ENCODE measurements at places on chromosomes 12 and 14. TPM values are rescaled to one million over a fixed set of nuclear protein-coding genes. Genes with fewer than 3 reads are reported as not detected.
A peak's percentile ranks its signal among the peaks of the same experiment; 100 is the strongest.

DNA sequence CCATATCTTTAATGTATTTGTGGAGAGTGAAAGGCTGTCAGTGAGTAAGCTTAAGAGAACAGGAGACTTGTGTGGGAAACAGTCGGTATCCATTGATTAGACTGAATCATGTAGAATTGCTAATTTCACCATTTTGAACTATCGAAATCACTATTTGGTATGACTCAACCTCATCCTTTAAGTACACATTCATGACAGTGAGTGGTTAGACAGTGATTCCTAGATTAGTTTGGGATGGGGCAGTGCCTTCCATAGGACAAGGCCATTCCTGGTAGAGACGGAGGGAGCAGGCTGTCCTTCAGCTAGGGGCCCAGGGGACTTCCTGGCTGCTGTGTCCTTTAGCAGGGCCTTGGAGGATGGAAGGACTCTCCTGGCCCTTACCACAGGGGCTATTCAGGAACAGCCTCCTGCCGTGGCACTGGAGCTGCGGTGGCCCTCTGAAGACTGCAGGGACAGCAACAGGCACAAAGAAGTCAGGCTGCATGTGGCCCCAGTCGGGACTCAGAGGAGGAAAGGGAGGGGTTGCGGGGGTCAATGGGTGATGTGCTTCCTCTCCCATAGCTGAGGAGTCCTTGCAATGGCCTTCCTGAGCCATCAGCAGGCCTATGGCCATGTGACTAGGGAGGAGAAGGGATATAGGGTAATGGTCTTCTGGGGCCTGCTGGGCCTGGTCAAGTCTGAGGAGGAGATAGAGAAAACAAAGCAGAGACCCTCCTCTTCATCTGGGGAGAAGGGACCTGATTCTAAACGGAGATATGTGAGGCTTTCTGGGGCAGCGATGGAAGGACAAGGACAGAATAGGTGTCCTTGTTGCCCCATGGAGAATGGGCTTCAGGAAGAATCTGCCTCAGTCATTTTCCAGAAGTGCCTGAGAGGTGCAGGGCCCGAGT is 11.2 kb downstream of the SERPINA1 start:
- no peak for DNase-seq

GRCh38 chr14:43789458-43789857 is 717.6 kb downstream of the FSCB start:
- no peak for DNase-seq

DNA sequence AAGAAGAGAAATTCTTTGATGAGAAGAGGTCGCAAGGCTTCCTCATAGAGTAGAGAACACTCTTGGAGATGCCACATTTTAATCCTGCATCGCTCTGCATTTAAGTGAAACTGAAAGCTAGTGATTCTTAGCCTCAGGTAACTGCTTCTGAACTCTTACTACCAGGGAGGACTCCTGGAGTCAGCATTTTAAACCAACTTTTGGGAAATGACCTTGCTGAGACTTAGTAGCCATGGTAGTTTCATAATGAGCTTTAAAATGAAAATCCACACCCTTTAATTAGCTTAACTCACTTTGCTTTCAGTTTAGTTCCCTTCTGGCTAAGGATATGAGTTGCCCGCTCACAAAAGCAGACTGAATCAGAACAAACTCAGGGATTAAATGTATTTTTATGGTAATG is 80.3 kb downstream of the SYNE2 start:
- no peak for DNase-seq

- DNase-seq = no peak
These were observed 223.4 kb upstream of the AMIGO2 start for GRCh38 chr12:47303207-47303606.

TAS2R14 gene
- 2.9 TPM for total RNA-seq

GRCh38 chr12:6058481-6059161 is 65.8 kb downstream of the VWF start:
- no peak for DNase-seq

RERG gene
- total RNA-seq = not detected

GRCh38 chr12:29589286-29589820 is 91.9 kb upstream of the OVCH1 start:
- no peak for DNase-seq

DNA sequence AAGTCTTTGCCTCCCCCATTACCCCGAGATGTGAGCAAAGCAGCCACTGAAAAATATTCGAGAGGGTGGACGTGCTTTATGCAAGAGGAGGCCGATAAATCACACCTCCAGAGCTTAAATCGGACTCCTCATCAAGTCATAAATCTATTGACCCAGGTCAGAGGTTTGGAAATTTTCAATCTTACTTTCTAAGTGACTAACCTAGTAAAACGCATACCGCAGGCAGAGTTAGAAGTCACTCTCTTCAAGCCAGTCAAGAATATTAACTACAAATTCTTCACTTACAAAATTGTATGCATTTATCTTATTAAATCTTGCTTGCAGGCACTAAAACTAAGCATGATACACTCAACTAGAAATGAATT is 34.9 kb downstream of the GPHB5 start:
- DNase-seq = no peak

GRCh38 chr14:38254571-38255407 is 1.1 kb downstream of the CLEC14A start:
- DNase-seq = no peak

DNA sequence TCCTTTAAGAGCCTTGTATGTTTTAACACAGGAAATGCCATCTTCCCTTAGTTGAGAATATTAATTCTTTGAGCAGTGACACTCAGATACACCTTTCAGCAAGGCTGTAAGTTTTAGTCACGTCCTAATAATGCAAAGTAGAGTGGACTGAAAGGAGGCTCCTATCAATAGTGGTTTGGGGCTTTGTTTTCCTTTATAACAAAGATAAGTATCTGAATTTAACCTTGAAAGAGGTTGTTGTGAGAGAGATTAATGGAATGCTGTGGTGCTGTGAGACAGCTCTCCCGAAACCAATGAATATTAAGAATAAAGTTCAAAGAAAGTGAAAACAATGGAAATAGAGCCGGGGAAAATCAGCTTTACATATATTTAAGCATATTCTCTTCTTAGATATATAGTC is 259.6 kb downstream of the ERC1 start:
- no peak for DNase-seq

GRCh38 chr12:130132831-130133511 is 29.3 kb upstream of the FZD10 start:
- DNase-seq = no peak

SLC38A6 gene
- 16.8 TPM for total RNA-seq

- DNase-seq = no peak
These were observed 62.7 kb downstream of the ERC1 start for GRCh38 chr12:1053690-1054089.

DNA sequence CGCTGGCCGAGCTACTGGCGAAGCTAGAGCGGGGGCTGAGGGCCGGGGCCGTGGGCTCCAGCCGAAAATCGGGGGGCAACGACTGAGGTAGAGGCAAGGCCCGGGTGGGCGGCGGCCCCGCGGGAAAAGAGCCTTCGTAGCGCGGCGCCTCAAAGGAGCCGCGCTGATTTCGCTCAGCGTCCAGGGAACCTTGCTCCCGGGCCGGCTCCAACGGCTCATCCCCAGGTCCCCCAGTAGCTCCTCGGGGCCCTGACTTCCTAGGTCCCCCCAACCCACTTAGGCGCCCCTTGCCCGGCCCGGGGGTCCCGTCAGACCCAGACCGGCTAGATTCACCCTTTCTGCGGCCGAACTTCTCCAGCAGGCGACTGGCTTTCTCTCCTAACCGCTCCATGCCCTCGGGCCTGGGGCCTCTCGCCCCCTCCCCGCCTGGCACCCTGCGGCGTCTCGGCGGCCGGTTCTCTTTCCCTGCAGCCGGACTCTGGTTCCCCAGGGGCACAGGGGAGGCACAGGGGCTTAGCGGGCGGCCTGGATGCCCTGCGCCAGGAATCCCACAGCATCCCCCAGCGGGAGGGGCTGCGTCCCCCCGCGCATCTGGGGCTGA is 375 bp downstream of the AJUBA start:
- DNase-seq = no peak

- peak; percentile 70 for DNase-seq
These were observed 201.9 kb downstream of the DAD1 start for GRCh38 chr14:22386924-22387775.

- no peak for DNase-seq
These were observed 101.6 kb downstream of the EPS8 start for GRCh38 chr12:15687583-15687982.

CLEC4D gene
- not detected for total RNA-seq

DNA sequence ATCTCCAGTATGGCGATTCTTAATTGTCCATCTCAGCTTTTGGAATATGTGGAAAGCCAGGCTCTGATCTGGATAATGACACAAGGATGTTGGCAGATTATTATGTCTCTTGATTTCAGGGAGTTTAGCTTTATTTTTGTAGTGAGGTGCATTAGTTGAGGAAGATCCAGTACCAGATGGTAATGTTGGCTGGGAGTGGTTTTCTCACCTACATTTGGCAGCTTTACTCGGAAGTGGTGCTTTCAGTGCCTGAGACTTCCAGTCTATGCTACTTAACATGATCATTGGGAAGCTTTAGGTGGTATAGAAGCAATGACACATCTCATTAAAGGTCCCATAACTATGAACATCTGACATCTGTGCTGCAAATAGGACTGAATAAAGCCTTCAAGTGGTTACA is 7.5 kb downstream of the SLC15A5 start:
- no peak for DNase-seq

DNA sequence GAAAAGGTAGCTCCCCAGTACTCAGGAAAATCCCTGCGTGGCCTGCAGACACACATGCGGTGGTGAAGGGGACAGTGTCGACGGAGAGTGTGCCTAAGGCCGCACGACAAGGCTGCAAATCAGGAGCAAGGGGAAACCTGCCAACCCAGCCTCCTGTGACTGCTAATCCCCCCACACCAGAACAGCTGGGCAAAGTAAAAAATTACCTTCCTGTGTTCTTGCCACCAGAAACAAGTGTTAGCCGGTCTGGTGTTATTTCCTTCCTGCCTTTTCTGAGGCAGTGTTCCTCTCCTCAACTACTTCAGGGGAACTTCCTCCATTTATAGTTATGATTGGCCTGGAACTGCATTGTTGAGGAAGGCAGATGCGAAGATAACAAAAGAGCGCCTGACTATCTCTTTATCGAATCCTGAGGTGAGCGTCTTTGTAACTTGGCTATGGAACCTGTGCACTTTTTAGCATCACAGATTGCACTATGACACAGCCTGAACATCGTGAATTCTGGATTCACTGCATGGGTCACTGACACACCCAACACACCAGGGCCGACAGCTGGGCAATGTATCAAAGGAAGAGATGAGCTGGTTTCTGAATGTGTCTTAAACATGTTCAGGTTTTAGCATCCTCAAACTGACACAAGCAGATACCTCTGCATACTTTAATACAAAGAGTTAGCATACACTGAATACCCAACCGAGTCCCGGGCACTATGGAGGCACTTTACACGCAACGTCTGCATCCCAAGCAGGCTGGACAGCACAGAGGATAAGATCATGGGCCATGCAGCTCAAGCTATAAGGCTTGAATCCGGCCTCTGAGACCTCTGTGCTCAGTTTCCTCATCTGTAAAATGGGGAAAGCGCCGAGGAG is 28.9 kb downstream of the SLC15A4 start:
- no peak for DNase-seq

DNA sequence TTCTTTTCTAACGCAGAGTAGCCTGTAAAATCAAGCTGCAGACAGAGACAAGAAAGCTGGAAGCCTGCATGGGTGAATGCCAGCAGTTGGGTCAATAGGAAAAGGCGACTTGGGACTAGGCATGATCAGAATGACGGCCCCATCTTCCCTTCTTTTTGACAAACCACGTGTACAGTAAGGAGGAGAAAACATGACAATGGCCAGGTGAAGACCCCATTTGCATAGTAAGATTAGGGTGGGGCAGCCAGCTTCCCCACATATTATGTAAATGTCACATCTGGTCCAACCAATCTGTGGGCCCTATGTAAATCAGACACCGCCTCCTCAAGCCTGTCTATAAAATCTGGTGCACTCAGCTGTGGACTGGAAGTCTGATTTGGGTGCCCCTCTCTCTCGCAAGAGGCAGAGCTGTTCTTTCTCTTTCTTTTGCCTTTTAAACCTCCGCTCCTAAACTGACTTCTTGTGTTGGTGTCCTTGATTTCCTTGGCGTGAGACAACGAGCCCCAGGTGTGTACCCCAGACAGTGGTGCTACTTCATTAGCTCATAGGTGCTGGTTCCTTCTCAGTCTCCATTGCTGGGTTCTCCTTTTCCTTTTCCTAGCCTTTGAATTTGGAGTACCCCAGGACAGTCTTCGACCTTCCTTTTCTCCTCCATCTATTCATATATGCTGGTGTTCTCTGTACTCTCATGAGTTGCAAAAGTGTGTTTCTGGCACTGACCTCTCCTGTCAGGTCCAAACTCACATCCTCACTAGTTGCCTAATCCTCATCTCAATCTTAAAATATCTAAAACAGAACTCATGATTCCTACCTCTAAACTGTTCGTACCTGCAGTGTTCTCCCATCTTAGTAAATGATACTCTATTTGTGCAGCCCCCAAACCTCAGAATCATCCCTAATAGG is 9.4 kb upstream of the DHRS7 start:
- DNase-seq = no peak

DNA sequence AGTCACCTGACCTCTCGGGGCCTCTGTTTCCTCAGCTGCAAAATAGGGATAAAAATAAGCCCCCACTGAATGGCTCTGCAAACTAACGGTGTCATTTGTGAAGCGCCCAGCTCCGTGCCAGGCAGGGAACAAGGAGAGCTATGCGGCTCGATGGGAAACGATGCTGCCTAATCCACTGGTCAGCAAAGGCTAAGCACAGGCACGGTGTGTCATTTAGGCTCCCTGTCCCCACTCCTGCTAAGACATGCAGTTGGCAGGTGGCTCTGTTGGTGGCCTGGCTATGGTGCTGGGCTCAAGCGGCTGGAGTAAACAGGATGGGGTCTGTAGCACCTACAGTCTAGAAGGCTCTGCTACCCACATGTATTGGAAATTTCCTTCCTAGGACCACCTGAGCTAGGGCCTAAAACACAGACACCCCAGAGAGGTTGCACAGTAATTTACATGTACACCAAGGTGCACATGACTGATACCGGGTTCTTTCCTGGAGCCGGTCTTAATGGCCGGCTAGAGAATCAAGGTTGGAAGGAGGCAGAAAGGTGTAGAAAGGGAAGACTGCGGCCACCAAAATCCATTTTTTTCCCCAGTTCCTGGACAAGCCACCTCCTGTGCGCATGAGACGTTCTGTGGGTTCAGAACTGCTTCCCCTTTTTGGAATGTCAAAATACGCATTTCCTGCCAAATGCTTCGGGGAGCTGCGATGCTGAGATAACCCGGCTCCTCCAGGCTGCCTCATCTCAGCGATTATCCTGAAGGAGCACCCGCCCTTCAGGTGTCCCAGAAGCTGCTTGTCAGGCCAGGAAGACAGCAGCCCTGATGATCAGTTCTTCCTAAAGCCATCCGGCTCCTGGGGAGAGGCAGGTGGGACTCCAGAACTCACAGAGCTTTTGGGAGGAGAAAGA is 1.0 kb downstream of the CACNA2D4 start:
- no peak for DNase-seq

IL23A gene
- not detected for total RNA-seq

KRT78 gene
- total RNA-seq = 0.21 TPM

DNA sequence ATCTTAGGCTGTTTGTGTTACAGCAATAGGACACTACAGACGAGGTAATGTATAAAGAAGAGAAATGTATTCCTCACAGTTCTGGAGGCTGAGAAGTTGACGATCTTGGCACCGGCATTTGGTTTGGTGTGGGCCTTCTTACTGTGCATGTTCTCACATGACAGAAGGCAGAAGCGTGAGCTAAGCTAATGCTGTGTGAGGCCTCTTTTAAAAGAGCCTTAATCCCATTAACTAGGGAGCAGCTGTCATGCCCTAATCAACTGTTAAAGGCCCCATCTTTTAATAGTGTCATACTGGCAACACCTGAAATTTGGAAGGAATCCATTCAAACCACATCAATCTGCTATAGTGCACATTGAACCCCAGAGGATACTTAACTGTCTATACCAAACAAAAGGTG is 992.9 kb downstream of the GALC start:
- no peak for DNase-seq

UNC119B gene
- 4.7 TPM for total RNA-seq

SLC8A3 gene
- total RNA-seq = 4.5 TPM

Data from SJSA1 (cell line).